ENCODE measurements at places on chromosomes 11 and 22. TPM values are rescaled to one million over a fixed set of nuclear protein-coding genes. Genes with fewer than 3 reads are reported as not detected.

PRODH gene
- total RNA-seq: 0.70 TPM

CCDC88B gene
- total RNA-seq: 132 TPM

WBP2NL gene
- 2.2 TPM for total RNA-seq

SLC35F2 gene
- total RNA-seq: 10.5 TPM

CHRM4 gene
- not detected for total RNA-seq

CLMP gene
- 0.30 TPM for total RNA-seq

CD81 gene
- total RNA-seq: 213 TPM

PLEKHB1 gene
- 50.8 TPM for total RNA-seq

ELF5 gene
- not detected for total RNA-seq

NXPE4 gene
- not detected for total RNA-seq

All from T-cell (primary cell).